GM10248 (cell line): ENCODE measurements at places on chromosomes 3 and 15.

DNA sequence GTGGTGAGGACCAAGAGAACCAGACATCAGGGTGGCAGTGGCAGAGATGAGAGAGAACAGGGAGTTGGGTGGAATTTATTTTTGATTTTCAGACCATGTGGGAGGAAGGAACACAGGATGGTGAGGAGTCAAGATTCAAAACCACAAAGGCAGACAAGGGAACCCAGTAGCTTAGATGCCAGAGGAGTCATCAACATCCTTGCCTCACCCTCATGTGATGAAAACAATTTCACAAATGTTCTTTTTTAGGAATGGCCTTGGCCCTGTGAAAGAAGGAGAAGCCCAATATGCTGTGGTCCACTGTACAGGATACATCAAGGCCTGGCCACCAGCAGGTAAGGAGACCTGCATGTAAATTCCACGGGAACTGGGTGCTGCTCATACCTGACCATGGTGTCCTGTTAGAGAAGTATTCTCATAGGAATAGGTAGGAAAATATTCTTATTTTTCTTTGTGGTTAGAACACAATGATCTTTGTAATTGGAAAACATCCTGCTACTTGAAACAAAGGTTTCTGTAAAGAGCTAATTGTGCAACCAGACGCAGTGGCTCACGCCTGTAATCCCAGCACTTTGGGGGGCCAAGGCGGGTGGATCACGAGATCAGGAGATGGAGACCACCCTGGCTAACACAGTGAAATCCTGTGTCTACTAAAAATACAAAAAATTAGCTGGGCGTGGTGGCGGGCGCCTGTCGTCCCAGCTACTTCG lies 110.0 kb downstream of the ARNT2 start:
- no peak for DNase-seq

- no peak for DNase-seq
Measured at GRCh38 chr15:96331144-96331944, 844 bp downstream of the NR2F2 start.

DNA sequence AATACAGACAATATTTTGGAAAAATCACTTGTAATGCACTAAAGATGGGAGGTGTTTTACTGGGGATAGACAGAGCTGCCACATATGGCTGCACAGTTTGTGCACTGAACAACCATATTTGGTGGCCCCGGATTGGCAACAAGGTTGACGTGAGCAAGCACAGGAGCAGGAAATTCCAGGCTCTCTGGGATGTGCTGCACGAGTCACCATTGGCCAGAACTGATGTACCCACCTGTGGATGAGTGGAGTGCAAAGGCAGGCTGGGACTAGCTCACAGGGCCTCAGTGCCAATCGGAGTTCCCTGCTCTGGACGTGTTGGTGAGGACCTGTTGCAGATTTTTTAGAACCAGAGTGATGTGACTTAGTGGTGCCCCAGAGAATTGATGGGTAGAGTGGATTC lies 42.0 kb upstream of the SCAANT1 start:
- DNase-seq, result no peak

DNA sequence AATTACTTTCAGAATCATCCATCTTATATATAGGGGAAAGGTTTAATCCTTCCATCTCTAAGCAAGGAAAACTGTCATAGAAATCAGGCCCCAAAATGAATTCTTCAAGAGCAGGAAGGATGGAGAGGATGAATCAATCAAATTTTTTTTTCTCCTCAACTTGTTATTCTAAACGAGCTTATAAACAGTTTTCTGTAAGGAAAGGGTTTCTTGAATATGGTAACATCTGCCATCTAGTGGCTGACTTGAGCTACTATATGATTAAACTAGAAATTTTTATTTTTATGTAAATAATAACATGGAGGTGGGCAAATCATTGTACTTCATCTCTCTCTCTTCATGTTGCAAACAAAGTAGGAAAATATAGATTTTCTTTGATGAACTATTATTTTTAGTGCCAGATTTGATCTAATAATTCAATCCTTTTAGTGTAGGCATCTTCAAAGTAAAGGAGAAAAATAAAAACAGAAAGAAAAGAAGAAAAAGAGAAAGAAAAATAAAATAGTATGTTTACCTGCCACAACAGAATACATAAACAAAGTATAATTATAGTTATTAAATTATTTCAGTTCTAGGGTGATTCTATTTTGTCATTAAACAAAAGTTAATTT lies 146.6 kb downstream of the SERPINI1 start:
- DNase-seq, result peak; percentile 31

DNA sequence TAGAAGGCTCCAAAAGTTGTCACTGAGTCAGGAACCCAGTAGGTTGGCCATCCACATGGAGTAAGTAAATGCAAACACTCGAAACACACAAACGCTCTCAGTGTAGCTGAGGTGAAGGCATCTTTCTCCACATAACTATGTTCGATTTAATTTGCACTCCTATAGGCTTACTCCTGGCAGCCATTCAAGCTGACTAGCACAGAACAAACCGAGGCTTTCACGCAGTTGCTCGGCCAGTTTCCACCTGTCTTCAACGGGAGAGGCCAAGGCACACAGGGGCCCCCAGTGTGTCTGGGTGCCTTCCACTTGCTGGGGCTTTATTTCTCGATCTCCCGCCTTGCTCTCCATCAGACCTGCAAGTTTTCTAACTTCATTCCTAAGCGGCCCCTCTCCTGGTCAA lies 18.9 kb downstream of the RGMA start:
- no peak for DNase-seq

- DNase-seq, result no peak
Measured at GRCh38 chr3:153029350-153029749, 132.7 kb upstream of the RAP2B start.

DNA sequence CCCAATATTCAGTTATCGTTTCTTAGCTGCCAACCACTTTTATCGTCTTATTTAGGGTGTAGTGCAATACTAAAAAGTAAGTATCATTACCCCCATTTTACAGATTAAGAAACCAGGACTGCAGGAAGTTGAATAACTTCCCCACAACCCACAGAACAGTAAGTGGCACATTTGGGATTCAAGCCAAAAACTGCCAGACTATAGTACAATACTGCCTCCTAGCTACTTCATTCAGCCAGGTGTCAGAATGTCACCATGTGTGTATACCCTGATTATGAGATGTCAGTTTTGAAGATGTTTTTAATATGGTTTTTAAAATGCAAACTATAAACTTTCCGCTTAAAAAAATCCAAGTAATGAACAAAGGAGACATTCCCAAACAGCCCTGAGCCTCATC lies 74.2 kb upstream of the PROK2 start:
- DNase-seq, result no peak

DNA sequence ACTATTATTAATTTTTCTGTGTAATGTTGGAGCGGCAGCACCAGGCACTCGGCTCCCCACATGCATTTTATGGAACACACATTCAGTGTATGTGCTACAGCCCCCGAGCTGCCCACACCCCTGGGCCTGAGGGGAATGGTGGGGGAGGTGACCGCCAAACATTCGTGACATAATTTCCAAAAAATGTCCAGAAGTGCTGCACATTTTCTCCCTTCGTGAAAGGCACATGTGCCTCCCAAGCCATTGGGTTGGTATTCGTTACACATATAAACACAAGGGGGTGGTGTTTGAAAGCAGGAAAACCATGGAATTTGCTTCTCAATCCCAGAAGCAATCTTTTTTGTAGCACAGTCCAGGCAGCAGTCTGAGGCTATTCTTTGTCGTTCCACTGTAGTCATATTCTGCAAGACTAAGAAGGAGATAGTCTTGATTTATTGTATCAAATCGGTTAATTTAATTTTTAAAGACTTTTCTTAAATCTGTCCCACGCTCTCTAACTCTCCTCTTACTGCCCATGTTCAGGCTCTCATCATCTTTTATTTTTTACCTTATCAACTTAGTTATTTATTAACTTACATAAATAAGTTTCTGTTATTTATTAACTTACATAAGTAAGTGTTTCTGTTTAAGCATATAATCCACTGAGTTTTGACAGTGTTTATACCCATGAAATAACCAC lies 39.2 kb upstream of the POLR2M start:
- DNase-seq, result no peak

DNA sequence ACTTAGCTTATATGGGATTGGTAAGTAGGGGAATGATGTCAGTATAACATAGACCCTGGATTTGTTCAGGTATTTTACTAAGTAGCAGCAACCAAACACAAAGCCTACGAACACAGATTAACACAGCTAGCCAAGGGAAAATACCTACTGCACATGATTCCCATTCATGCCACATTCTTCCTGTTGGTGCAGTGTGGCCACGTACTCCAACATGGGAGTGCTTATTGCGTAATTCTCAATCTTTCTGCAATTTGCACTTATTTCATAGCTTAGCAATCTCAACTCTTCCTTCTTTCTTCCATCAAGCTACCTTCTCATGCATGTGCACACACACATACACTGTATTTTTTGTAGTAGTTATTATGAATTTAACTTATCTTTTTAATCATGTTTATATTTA lies 186.8 kb downstream of the IL5RA start:
- DNase-seq, result no peak

DNA sequence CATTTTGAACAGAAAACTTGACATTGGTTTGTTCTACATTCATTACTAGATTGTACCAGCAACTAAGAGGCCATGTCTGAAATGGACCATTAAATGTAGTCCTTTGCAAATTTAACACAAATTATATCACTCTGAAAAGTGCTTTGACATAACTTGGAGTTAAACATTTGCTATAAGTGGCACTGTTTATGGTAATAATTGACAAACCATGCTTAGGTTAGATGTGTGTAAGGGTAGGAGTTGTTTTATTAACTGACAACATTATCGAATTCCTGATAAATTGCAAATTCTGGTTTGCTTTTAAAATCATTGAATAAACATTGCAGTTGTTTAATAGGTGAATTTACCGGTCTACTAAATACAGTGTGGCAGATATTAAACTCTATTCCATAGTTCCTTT lies 6.1 kb upstream of the TMEM207 start:
- DNase-seq, result no peak

DNA sequence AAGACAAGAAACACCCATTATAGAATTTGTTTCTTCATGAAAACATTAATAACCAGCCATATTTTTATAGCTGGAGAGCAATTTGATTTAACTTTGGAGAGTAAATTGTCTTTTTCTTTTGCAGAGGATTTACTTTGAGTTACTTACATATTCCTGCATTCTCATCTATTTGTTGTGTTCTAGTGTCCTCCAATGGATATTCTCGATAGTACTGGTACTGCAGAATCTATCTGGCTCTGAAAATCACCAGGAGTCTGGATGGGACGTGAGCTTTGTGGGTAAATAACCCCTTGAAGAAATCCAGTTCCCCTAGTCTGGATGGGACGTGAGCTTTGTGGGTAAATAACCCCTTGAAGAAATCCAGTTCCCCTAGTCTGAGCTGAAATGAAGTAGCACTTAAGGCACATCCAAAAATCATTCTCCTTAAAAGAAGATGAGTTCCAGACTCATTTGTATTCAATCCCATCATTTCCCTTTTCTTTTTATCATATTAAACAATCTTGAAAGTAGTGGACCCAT lies 294.1 kb upstream of the UBE2E2 start:
- no peak for DNase-seq

DNA sequence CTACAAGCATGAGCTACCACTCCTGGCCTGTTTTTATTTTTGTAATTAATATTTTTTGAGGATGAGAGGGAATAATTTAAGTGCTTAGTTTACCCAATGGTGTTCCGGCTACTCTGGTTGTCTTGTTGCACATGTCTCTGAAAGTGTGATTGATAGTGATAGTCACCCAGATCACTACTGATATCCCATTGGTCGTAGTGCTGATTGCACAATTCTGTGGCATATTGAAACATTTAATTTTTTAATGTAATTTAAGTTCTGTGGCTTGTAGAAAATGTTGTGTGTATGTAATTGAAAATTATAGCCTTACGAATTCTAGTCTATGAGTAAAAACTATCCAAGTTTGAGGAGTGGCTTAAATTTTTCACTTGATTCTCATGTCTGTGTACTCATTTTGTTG lies 11.9 kb downstream of the ARIH2 start:
- DNase-seq, result no peak

DNA sequence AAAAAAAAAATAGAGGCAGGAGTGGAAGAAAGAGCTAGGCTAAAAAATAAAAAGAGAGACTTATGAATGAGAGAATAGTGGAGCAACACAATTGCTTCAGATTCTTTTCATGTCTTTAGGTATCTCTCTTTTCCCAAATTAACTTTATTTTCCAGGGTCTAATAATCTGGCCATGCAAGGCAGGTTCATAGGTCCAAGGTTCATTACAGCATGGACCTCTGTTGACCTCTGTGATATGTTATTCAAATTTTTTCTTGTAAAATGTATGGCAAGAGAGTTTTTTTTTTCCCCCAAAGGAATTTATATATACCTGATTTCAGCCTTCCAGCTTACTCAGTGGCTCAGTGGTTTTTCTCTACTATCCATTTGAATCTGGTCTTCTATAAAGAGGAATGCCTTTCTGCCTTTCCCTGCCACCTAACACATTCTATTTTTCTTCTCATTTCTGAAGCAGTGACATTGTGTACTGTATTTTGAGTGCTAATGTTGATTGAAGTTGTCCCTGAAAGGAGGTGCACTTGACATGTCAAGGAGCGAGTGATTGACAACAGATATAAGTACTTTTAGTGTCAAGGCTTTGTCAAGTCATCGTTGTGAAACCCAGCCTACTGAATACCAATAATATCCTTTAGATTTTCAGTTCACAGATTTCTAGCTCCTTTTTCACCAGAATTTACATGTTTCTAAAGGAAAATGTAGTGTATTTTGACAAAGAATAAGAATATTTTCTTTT lies 118.5 kb downstream of the MAP2K5 start:
- no peak for DNase-seq

- peak; percentile 95 for DNase-seq
Measured at GRCh38 chr3:48898383-48899234, at the start of gene SLC25A20. TSS of gene SLC25A20 (minus strand) at chr3:48898882. CDS start at chr3:48898794, 88 bp downstream.

GRCh38 chr15:76108021-76108723 lies 48.4 kb downstream of the TMEM266 start:
- DNase-seq, result no peak

DNA sequence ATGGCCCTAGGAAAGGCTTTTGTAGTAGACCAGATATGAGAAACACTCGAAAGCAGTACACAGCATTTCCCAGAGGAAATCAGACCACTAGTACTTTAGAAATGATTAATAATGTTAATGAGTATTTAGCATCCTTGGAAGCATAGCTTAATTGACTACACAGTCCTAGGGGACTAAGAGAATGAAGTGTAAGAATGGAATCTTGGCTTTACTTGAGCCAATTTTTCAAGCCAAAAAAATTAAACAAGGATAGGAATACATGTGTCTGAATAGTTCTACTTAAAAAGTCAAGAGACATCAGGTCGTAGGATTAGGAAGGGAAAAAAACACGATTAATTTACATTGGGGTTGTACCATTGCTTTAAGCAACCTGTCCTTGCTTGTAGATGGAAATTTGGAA lies 38.2 kb downstream of the DPPA2 start:
- DNase-seq, result no peak

GRCh38 chr15:81000144-81000623 lies 539 bp upstream of the TLNRD1 start:
- DNase-seq, result no peak
